EL (cell line): ENCODE measurements at places on chromosomes 13 and 19.

DNA sequence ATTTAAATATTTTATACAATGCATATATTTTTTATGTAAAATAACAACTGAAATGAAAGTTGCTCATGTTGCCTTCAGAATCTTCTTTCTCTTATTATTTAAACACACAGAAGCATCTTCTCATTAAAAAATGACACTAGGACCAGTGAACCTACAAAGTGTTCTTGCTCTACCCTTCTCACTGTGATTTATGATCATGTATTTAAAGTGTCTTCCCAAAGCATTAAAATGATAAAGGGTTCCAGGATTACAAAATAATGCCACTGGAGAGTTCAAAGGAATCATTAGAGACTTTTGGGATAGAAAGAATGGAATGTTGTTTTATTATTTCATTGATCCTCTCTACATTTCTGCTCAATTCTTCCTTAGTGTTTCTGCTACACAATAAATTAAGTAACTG lies 643.6 kb upstream of the SLITRK1 start:
- no peak for DNase-seq

DNA sequence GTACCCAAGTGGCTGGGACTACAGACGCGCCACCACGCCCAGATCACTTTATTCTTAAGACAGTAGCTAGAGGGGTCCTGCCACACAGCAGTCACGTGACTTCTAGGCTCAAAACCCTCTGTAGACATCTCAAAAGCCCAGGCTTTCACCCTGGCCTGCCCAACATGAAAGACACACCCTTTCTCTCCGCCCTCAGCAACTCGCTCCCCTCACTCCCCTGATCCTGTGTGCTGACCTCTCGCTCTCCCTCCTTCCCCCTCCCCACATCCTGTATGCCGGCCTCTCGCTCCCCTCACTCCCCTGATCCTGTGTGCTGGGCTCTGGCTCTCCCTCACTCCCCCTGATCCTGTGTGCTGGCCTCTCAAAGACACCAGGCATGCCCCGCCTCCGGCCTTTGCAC lies 77.4 kb downstream of the SLC15A1 start:
- DNase-seq: no peak

GRCh38 chr19:23378948-23379347 lies 16.3 kb downstream of the ZNF91 start:
- DNase-seq: no peak

- DNase-seq: no peak
Measured at GRCh38 chr13:91690944-91691343, 292.5 kb downstream of the GPC5 start.

- peak; percentile 16 for DNase-seq
Measured at GRCh38 chr13:99658261-99658991, 157.2 kb downstream of the TM9SF2 start.

DNA sequence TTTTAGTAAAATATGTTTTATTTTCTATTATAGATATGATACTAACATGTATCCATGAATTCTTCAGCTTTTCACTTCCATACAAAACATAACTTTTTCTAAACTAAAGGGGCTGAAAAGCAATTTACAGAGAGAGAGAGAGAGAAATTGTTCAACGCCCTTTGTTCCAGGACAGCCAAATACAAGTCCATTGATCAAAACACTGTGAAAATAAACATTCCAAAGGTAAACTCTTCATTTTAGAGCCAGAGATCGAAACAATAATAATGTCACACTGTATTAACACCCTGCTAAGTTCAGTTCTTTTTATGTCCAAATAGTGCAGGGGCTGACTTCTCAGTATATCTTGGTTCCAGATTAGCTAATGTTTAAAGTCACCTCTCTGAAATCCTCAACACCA lies 516.2 kb upstream of the ATXN8OS start:
- DNase-seq: no peak

GRCh38 chr13:102440259-102440936 lies 38.5 kb upstream of the FGF14 start:
- DNase-seq: no peak

GRCh38 chr13:95181586-95181985 lies 119.7 kb downstream of the ABCC4 start:
- no peak for DNase-seq

- DNase-seq: peak; percentile 74
Measured at GRCh38 chr19:16771618-16772017, 52.0 kb downstream of the NWD1 start.

DNA sequence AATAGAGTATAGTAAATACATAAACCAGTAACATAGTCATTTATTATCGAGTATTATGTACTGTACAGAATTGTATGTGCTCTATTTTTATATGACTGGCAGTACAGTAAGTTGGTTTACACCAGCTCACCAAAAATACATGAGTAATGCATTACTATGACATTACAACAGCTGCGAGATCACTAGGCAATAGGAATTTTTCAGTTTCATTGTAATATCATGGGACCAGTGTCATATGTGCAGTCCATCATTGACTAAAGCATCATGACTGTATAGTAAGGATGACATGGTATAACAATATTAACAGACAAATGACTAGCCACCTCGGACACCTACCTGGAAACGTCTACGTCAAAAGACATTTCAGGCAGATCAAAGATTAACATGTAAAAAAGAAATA lies 33.6 kb downstream of the ATP7B start:
- no peak for DNase-seq

DNA sequence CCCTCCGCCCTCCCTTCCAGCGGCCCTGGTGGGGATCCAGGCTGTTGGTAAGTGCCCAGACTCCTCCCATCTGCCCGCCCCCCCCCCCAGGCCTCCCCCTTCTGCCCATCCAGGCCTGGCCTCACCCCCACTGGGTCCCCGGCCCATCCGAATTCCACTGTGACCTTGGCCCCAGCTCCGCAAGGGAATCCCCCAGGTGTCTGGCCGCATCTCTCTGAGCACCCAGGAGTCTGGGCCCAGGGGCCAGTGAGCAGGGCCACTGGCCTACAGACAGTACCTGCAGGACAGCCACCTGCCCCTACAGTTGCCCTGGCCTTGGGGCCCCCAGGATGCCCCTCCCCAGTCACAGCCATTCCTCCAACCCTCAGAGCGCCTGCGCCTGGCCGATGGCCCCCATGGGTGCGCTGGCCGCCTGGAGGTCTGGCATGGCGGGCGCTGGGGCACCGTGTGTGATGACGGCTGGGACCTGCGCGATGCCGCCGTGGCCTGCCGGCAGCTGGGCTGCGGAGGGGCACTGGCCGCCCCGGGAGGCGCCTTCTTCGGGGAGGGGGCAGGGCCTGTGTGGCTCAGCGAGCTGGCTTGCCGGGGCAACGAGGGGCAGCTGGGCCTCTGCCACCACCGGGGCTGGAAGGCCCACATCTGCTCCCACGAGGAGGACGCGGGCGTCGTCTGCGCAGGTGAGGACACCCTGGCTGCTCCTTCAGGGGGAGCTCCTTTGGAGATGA lies 912 bp downstream of the SSC5D start:
- no peak for DNase-seq

DNA sequence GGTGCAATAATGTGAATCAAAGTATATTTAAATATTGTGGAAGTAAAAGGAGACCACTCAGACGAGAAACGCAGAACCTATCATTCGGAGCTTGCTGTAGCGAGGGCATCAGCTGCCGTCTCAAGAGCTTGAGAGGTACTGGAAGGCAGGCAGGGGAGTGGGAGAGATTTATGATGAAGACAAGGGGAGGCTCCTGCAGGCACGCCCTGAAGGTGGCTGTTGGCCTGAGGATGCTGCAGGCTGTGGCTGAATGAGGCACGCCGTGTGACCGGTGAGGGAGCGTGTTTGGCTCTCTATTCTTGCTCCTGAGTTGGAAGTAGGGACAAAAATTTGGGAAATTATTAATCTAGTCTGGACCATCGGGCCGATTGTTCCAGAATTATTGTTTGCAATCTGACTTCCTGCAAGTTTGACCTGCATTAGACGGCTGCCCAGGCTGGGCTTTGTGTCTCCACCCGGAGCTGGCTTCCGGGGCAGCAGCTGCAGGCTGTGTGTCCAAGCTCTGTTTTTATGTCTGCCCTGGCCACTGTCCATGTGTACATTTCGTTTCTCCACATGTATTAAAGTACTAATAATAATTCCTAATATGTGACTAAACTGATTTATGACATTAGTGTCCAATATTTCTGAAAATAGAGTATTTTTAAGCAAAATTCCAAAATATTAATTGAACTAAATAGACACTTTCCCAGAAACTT lies 91.1 kb upstream of the ANKRD10 start:
- peak; percentile 28 for DNase-seq

DNA sequence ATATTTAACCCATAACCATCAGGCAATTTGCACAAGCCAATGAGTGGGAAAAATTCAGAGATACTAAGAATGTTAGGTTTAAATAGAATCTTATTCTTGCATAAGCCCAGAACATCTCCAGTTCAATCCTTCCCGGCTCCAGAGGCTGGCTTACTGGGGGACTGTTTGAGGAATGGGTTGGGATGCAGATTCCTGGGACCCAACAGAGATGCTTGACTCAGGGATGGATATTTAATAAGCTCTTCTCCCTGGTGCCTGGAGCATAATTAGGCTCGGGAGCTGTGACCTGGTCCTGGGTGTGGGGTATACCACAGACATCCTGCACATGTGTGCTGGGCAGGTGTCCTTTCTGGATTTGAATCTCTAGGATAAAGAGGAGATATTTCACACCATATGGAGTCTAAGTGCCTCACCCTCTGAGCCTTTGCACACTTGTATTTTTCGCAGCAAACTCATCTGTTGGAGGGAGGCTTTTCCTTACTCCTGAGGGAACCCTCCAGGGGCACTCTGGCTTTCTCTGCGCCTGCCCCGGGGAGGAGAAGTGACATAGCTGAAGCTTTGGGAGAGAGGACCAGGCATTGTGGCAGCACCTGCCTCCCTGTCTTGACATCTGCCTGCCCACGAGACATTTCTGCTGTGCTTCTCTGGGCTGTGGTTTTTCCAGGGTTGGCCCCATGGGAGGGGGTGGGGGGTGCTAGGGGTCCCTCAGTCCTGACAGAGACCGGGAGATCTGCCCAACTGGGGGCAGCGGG lies 36.1 kb upstream of the ANKRD10 start:
- DNase-seq: no peak

GRCh38 chr13:106570299-106570852 lies 2.4 kb upstream of the ARGLU1 start:
- peak; percentile 74 for DNase-seq

DNA sequence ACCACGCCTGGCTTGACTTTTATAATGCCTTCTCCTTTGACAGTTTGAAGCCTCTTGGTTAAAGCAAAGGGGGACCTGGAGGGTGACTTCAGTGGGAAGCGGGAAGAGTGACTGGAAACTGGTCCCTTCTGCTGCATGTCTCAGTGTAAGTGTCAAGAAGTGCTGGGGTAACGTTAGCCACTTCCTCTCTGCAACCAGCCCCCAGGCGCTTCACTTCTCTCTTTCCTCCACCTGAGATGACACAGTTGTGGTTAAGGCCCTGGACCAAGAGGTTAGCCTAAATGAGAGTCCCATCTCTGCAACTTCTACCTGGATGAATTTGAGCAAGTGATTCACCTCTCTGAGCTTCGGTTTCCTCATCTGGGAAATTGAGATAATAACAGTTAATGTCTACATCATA lies 16.3 kb downstream of the LEUTX start:
- DNase-seq: no peak
